ENCODE measurements at places on chromosomes 3 and 15.

DNA sequence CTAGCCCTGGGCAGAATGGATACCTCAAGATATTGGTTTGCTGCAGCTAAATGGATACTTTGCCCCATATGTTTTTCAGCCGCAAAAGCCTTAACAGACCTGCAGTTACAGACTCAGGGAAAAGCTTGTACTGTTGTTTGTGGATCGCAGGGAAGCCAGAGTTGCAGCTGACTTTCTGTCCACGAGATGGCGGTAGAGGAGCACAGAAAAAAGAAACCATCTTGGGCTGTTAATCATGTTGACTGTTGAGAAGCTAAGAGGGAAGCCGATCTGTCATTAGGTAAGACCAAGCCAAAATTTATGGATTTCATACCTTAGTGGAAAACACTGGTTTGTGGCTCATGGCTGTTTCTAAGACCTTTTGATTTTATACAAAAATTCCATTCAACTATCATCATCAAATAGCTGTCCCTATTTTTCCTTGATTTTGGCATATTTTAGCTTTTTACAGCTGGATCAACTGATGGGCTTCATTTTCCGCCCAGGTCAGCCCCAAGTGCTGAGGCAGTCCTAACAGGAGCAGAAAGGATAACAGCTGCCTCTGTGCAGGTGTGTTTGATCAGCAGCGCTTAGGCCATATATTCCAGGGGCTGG is 205.7 kb upstream of the ZPLD1 start:
- DNase-seq: peak; percentile 75

DNA sequence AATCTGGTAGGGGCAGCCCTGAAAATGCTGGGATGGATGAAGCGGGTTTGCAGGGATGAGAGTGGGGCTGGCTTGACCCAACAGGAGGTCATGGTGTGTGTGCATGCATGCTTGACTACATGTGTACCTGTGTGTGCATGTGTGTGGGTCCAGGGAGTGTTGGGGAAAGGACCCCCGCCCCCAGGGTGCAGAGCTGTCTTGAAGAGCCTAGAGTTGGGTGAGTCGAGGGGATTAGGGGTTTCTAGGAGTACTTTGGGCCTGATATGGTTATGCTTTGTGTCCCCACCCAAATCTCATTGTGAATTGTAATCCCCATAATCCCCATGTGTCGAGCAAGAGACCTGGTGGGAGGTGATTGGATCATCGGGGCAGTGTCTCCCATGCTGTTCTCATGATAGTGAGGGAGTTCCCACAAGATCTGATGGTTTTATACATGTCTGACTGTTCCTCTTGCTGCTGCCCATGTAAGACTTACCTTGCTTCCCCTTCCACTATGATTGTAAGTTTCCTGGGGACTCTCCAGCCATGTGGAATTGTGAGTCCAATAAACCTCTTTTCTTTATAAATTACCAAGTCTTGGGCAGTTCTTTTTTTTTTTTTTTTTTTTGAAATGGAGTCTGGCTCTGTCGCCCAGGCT is 5.2 kb upstream of the LCTL start:
- no peak for DNase-seq

GRCh38 chr3:100717637-100718487 is 8.6 kb downstream of the TFG start:
- no peak for DNase-seq

DNA sequence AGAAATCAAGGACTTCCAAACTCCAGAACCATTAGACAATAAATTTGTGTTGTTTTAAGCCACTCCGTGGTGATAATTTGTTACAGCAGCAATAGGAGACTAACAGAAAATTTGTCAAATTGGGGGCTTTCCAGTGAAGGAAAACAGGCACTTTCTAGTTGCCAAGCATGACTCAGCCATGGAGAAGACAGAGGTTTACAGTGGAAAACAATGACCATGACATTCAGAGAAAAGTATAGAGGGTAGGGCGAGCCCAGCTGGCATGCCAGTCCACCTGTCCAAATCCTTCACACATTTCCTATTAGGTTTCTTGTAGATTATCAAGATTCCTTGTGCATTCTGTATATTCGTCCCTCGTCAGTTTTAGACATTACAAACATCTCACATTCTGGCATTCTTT is 24.9 kb downstream of the SLCO2A1 start:
- no peak for DNase-seq

DNA sequence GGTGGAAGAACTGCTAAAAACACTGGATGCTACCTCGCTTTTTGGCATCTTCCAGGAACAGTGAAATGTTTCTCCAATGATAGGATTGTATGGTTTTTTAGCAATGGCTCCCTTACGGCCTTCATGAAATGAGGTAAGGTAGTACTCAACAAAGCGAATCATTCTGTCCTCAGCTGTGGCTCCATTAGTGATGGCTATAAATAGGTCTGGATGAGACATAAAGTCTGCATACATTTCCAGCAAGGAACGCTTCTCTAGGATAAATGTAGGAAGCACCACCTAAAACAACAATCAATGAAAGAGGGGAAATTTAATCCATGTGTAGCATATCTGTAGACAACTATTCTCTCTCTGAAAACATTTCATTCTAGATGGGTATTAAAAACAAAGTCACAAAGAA is 32.4 kb upstream of the SNX4 start:
- no peak for DNase-seq

DNA sequence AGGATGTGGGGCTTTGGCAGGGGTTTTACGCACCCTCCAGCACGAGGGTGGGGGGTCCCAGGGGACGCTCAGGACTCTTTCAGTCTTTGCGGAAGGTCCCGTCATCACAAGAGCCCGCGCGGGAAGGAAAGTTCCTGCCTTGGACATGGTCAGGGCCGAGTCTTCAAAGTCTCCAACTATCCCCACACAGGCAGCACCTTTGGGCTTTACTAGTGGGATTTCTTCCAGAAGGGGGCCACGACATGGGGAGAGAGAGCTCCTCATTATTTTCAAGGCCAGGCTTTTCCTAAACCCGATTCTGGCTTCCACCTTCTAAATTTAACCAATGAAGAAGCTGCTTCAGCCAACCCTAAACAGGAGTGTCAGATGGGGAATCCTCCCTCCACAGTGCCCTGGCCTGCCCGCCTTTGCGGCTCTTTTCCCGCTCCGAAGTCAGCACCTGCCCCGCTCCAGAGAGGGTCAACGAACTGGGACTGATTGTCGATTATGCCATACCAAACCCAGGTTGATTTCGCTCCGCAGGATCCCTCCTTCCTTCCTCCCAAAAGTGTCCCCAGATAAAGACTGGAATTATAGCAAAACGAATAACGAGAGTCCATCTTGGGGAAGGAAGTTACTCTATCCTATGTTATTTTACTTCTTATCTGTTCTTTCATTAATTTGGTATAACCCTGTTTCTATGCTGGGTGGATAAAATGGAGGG is 11.0 kb downstream of the SHOX2 start:
- no peak for DNase-seq

- DNase-seq: no peak
Measured at GRCh38 chr15:74832826-74833225, 6.4 kb downstream of the CPLX3 start.

DNA sequence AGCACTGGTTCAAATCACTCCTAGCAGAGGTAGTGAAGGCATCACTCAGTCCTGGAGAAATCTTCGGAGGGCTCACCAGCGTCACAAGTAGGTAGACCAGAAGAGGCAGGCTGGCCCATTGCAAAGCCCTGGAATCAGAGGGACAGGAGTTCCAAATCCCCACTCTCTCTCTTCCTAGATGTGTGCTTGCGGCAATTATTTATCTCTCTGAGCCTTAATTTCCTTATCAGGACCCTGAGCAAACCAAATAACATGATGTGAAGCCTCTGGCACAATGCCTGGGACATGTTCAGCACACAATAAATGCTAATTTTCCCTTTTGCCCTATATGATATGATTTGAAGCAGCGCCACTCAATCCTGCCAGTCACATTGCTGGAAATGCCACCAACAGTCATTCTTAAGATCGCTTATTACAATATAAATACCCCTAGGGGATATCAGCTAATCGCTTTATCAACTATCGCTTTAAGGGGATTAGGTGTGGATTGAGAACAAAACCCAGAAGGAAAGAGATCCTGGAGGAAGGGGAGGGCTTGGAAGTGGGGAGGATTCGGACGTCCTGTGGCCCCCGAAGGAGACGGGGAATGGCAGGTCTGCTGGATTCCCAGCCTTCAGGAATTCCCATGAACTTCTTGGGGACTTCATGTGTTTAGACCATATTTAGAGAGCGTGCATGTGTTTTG is 59.5 kb upstream of the TSEN2 start:
- no peak for DNase-seq

Data from A549 (cell line).